ENCODE measurements at places on chromosomes 5 and 9. TPM values are rescaled to one million over a fixed set of nuclear protein-coding genes. Genes with fewer than 3 reads are reported as not detected.

Gene SAXO1
- total RNA-seq = not detected

Gene CDX1
- total RNA-seq = not detected

Gene C1QTNF2
- 6.9 TPM for total RNA-seq

Gene TNFAIP8
- total RNA-seq = 25.4 TPM

Gene TIMD4
- 0.67 TPM for total RNA-seq

Gene REEP2
- 16.7 TPM for total RNA-seq

Gene ERAP2
- 8.9 TPM for total RNA-seq

DNA sequence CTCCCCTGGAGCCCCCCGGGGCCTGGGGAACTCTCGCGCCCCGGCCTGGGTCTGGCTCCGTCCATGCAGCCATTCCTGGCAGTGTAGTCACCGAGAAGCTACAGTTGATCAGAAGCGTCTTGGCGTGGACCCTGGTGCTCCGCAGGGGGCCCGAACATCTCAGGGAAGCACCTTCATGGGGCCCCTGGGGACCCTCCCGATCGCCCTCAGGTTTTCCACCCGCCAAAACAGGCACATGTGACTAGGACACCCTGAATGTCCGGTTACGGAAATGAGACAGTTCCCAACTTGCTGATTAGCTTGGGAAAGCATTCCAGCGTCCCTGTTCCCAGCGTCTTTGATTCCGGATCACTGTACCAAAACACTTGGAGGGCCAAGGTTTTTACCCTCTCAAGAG is 472 bp downstream of the FBXO4 start:
- H3K4me1 ChIP-seq = no peaks in the 10 kb centered on the region
- H3K4me3 ChIP-seq = peak overlapping the region; percentile 60
- peak; percentile 28 for ATAC-seq
- no peaks in the 10 kb centered on the region for H3K27me3 ChIP-seq
- H3K27ac ChIP-seq = peak overlapping the region; percentile 97

DNA sequence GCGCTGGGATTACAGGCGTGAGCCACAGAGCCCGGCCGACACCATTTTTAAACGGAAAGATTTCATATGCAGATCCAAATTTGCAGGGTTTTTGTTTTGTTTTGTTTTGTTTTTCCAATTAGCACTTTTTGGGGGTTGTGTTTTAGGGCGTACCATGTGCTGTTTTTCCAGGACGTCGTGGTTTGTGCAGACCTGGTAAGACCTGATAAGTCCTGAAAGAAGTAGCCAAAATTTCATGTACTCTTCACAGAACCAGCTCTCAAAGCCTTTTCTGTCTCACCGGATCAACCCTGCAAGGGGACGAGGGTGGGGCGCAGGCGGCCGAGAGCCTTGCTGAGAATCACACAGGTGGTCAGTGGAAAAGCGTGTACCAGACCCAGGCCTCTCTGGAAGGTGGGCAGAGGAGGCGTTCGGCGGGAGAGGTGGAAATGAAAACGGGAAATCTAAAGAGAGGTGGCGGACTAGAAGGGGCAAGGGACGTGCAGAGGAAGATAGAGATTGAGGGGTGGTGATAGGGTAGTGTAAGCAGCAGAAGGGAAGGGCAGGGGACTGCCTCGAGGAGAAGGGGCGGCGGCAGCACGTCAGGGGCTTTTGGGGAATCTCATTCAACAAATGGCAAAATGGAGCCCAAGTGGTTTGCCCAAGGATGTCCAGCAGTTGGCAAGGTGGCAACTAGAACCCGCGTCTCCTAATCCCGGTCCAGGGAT is 1.1 kb upstream of the FAF2 start:
- ATAC-seq = no peak
- no peaks in the 10 kb centered on the region for H3K4me1 ChIP-seq
- peak overlapping the region; percentile 99 for H3K27ac ChIP-seq
- peak overlapping the region; percentile 86 for H3K4me3 ChIP-seq
- H3K27me3 ChIP-seq = no peaks in the 10 kb centered on the region
